ENCODE measurements at places on chromosomes 3 and 15.

DNA sequence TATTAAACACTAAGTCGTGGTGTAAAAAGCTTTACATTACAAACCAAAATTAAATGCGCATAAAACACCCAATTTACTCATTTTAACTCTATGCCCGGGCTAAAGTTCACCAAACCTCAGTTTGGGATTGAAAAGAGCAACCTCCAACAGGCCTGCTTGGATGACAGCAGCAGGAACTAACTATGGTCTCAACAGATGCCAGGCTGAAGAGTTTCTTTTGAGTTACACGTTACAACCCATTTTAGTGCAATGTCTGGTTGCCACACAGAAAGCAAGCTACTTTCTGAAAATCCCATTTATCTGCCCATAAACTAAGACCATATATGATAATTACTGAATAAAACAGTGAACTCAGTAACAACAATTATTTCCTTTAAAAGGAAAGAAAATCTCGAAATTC lies 2.2 kb downstream of the SATB1 start:
- no peak for DNase-seq

DNA sequence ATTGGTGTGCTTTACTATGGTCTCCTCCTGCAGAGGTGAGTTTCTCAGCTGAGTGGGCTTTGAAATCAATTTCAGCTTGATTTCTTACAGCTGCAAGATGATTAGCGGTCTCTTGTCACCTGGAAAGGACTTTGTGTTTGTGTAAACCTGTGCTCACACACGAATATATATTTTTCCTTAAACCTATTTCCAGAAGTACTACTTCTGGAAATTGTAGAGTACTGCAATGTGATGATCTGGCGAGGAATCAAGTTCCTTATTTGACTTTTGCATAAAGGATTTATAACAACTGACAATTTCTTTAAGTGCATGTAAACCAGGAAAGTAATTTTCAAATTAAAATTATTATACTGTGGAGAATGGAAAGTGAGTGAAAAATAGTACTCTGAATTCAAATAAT lies 2.1 kb downstream of the MCTP2 start:
- DNase-seq, result no peak

GRCh38 chr3:61682671-61683548 lies 121.5 kb downstream of the PTPRG start:
- DNase-seq, result no peak

GRCh38 chr3:148718982-148719862 lies 21.5 kb downstream of the AGTR1 start:
- no peak for DNase-seq

GRCh38 chr3:42509111-42509510 lies 6.7 kb downstream of the VIPR1 start:
- DNase-seq, result no peak

Measured in effector CD4-positive, alpha-beta T cell (primary cell).